Fibroblast of the conjunctiva (primary cell): ENCODE measurements at places on chromosomes 12 and 14.

DNA sequence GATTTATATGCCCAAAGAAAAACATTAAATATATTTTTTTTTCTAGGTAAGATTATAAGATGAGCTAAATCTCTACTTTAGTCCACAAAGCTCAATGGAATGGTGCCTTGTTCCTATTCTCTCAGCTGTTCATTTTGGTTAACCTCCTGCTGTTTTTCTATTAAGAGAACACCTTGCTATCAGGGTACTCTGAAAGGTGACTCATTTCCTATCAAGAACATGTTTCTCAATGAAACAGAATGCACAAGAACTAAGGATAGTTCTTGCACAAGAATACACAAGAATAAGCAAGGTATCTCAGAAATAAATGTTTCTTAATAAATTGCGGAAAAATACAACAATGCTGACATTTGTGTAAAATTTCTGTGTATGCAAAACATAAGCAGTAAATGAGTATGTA, 14.1 kb downstream of the ABCD2 start:
- no peak for DNase-seq

DNA sequence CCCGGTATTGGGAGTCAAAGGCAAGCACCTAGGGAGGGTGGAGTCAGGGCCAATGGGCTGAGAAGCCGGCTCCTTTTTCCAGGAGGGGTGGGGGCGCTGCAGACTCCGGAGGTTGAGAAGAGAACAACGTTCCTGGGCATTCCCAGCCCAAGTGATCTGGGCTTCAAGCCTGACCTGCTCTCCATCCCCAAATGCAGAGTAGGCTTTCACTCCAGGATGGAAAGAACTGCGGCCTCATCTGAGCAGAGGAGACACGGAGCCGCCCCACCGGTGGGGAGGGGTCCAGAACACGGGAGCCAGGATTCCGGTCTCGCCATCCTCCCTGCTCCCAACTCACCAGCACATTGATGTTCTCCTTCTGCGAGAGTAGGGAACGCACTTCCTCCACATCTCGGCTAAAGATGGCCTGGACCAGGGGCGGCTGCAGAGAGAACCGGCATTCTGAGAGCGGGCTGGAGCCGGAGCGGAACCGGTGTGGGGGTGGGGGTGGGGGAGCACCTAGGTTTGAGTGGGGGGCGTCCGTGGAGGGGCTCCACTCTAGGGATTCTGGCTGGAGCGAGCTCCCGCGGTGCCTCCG, 605 bp downstream of the ANKRD52 start:
- DNase-seq = no peak

- no peak for DNase-seq
Measured at GRCh38 chr12:41745593-41745992, 399.1 kb downstream of the GXYLT1 start.

- no peak for DNase-seq
Measured at GRCh38 chr12:57629897-57630471, 3.0 kb downstream of the B4GALNT1 start.

- DNase-seq = no peak
Measured at GRCh38 chr14:75299576-75299975, 20.9 kb downstream of the FOS start.

DNA sequence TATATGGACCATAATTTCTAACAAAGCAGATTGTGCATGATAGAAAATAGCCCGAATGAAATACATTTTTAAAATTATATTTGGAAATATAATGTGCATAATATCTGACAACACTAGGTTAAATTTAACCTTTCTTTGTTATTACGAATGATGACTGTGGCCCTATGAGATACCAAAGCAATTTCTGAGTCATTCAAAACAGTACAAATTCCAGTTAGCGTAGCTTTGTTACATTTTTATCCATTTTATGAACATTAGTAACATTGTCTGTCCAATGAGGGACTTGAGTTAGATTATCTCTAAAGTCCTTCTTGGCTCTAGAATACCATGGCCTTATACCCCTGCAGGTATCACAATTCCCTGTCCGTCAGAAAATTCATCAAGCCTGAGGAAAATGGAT, 39.0 kb upstream of the REP15 start:
- DNase-seq = no peak

DNA sequence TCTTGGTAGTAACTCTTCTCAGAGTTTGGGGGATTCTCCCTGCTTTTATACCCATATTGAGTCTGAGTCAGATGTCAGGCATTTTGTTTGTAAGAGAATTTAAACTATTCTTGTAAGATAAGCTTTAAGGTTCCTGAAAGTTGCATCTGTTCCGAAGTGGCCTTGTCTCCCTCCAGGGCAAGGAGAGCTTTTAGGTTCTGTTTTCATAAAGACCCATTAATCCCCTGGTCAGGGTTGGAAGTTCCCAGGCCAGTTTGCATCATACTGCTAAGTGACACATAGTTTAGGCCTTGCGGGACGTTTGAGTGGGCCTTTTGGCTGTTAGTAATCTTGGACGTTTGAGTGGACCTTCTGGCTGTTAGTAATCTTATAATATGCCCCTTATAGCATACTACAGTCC, 396.7 kb downstream of the NPAS3 start:
- no peak for DNase-seq

- no peak for DNase-seq
Measured at GRCh38 chr12:21775133-21775820, 771 bp upstream of the KCNJ8 start.

- DNase-seq = peak; percentile 27
Measured at GRCh38 chr12:47307680-47308399, 228.1 kb upstream of the AMIGO2 start.

- DNase-seq = peak; percentile 36
Measured at GRCh38 chr12:104456950-104457745, 400 bp downstream of the CHST11 start.

DNA sequence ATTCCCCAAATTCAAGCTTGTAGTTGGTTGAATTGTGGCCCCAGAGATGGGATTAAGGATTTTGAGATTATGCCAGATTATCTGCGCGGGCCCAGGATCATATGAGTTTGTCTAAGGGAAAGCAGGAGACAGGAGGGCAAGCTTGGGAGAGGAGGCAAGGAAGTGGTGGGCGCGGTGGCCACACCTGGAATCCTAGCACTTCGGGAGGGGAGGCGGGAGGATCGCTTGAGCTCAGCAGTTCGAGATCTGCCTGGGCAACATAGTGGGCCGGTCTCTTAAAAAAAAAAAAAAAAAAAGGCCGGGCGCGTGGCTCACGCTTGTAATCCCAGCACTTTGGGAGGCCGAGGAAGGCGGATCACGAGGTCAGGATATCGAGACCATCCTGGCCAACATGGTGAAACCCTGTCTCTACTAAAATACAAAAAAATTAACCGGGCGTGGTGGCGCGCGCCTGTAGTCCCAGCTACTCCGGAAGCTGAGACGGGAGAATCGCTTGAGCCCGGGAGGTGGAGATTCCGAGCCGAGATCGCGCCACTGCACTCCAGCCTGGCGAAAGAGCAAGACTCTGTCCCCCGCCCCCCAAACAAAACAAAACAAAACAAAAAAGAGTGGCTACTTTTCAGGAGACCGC, 881 bp upstream of the PUS1 start:
- DNase-seq = no peak

DNA sequence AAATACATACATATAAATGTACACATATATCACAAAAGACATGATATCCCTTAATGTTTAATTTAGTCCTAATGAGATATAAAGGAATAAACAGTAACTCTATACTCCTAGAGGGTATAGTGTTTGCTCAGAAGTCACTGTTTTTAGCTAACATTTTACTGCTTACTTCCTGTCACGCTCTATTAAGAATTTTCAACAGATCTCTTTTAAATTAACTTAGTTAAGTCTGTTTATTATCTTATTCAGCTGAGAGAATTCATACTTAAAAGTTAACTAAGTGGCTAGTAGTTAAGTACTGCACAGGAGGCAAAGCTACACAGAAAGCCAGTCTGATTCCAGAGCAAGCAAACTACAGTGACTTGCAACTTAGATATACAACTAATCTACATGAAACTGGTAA, 39.9 kb downstream of the GXYLT1 start:
- DNase-seq = no peak

- DNase-seq = peak; percentile 33
Measured at GRCh38 chr12:56206452-56207166, 15.1 kb downstream of the RNF41 start.

GRCh38 chr12:98470469-98471082, 44.8 kb upstream of the TMPO start:
- no peak for DNase-seq

- no peak for DNase-seq
Measured at GRCh38 chr14:61330511-61330910, 9.1 kb downstream of the PRKCH start.

DNA sequence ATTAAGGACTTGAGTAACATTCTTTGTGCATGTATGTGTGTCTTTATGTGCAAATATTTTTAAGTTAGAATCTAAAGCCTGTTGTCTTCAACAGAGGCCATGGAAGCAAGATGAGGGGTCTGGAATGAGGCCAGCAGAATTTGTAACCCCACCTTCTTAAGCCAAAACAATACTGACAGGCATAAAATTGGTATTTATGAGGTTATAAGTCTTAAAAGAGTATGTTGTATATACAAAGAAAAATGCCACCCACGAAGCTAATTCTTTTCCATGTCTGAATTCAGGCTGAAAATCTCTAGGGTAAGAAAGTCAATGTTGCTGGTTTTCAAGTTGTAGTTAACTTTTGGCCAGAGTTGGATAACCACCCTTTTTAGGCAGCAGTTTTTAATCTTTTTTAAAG, 86.2 kb upstream of the TMTC1 start:
- no peak for DNase-seq

GRCh38 chr14:22567437-22567836, 21.6 kb downstream of the DAD1 start:
- no peak for DNase-seq

DNA sequence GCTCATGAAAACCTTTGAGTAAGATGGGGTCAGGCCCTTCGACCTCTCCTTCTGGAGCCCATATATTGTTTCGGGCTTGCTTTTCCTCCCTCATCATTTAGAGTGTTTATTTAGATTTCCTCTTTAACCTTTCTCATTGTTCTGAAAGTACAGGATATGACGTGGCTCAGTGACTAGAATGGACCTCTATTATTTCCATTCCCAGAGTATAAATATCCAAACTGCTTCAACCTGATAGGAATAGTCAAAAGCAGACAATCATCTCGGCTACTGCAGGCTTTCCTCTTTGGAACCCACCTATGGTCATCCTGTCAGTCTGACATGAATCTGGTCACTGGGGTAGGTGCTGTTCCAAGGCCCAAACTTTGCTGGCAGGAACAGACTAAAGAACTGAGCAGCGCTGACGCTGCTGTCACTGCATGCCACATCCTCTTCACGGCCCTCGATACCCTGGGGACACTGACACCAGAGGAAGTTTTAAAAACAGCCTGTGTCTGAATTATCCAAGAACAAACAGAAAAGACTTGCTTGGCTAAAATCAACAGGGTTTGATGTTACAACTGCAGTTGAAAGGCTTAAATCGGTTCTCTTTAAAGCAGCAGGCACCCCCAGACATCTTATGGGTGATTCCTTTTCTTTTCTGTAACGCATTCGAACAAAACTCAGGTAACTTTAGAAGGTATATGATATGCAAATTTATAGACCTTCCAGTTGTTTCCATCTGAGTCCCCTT, 5.0 kb upstream of the DDX47 start:
- no peak for DNase-seq

DNA sequence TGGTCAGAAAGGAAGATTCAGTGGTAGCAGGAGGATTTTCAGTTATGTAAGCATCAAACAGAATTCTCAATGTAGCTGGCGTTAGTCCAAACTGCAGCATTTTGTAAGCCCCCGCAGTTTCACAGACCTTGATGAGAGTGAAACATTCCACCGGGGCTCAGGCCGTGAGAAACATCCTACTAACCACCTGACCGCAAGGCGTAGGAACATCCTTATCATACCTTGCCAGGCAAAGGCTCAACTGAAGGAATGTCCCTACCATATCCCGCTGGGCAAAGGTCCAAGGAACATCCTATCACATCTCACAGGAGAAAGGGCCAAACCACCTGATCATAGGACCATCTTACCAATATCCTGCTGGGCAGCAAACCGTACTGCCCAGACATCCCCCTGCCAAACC, 624.8 kb upstream of the TMEM132C start:
- DNase-seq = no peak

GRCh38 chr14:54564071-54564867, 2.7 kb upstream of the SAMD4A start:
- DNase-seq = no peak

DNA sequence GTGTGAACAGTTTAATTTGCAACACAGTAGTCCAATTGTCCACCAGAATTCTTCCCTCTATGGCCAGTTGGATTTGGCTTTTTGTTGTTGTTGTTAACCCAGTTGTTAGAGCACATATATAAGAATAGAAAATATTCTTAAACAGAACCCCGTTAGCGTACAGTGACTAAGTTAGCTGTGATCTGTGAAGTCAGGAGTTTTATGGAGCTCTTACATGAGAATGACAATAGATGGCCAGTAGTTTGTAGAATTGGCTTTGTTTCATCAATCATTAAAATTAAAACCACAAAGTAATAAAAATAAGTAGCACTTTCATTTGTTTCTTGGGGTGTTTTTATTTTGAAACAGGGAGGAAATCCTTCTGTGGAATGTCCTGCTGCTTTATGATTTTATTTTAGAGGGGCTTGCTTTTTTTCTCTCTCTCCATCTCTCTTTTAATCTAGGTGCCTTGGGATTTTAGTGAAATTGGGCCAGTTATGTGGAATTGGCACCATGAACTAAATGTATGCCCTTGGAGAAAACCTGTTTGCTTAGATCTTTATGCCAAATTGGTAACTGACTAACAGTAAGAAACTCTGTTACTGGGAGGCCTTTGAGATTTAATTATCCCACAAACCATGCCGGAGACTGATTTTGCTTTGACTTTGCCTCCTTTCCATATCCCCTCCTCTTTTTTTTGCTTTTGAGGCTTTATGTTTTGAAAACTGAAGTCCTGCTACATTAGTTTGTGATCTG, 22.9 kb downstream of the FBXW8 start:
- DNase-seq = no peak

GRCh38 chr12:67519484-67520433, 128.8 kb upstream of the DYRK2 start:
- DNase-seq = no peak

DNA sequence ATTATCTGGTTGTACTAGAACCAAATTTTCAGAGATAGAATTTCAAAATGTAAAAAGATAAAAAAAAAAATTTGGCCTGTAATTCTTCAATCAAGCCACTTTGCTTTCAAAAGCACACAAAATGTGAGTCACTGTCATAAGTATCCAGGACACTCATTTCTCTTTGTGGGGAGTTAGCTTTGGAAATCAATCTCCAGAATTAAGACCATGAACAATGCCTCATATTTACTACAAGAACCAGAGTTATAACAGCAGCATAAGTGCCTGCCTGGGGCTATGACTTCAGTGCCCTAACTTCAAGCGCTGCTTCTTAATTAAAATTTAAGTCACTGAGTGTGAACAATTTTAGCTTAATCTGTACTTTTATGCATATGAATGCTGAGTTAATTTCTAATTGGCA, 162.1 kb downstream of the C12orf42 start:
- no peak for DNase-seq

- DNase-seq = no peak
Measured at GRCh38 chr12:26157001-26157400, 32.2 kb upstream of the BHLHE41 start.
